ENCODE measurements at places on chromosomes 13 and 19. TPM values are rescaled to one million over a fixed set of nuclear protein-coding genes. Genes with fewer than 3 reads are reported as not detected.

ZFR2 gene
- total RNA-seq: not detected

LILRA1 gene
- not detected for total RNA-seq

IGSF23 gene
- total RNA-seq: not detected

FLT1 gene
- 268 TPM for total RNA-seq

OR7D4 gene
- total RNA-seq: not detected

DACH1 gene
- 7.3 TPM for total RNA-seq

MIDN gene
- 20.2 TPM for total RNA-seq

CYP4F11 gene
- not detected for total RNA-seq

ZNF728 gene
- 0.07 TPM for total RNA-seq

All from thoracic aorta endothelial cell (primary cell).